EL (cell line): ENCODE measurements at places on chromosomes 3 and 15.

DNA sequence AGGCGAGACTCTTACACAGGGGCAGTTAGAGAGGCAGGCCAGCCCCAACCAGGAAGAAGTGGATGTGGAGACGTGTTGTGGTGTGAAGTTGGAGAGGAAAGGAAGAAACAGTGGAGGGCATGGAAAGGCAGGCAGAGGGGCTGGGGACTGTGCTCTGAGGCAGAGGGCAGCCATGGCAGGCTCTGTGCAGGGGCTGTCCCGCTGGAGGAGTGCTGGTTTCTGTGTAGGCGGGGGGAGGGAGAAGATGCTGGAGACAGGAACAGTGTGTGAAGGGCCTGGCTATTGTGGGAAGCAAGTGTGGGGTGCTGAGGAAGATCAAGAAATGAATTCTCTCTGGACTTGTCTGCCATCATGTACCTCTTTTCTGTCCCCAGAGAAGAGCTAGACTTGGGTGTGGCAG lies 21.0 kb downstream of the SNAPC5 start:
- DNase-seq: no peak

- DNase-seq: no peak
Measured at GRCh38 chr3:54131026-54131605, 8.8 kb downstream of the CACNA2D3 start.

DNA sequence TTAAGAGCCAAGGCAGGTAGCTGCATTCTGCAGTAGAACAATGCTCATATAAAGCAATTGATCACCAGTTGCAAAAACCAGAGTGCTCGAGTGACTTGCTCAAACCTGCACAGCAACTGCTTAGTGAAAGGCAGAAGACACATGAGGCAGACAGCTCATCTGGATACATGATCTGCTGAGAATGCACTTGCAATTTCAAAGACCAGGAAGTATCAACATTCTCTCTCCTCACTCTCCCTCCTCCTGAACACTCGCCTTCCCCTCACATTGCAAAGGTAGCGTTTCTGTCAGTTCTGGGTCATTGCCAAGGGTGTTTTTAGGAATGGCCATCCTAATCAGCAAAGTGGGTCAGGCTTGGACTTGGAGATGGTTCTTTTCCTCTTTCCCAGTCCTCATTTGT lies 61.0 kb downstream of the BFSP2 start:
- no peak for DNase-seq

DNA sequence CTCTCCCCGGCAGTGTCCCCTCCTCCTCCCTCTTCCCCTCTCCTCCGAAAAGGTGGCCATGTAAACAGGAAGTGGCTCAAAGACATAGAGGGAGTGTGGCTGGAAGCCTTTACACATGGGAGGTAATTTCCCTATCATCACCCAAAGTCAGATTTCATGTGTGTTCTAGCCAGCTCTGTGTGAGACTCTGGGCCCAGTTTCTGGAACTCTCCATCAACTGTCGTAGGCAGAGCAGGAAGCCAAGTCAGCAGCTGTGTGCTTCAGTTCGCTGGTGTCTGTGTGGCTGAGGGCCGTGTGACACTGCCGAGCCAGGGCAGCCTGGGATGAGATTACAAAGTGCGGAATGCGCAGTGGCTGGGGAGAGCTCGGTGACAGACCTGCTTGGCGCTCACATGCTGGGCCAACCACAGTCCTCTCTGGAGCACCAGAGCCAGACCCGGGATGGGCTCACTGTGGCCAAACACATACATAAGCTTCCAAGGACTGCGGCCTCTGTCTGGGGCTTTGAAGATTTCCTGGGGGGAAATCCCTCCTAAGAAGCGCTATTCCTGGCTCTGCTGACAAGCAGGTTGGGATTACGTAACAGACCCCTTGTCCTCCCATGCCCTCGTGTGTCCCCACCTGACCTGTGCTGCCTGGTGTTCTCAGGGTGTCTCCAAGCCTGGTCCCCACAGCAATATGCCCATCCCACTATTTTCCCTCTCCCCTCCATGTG lies 50.7 kb downstream of the UMPS start:
- DNase-seq: no peak

DNA sequence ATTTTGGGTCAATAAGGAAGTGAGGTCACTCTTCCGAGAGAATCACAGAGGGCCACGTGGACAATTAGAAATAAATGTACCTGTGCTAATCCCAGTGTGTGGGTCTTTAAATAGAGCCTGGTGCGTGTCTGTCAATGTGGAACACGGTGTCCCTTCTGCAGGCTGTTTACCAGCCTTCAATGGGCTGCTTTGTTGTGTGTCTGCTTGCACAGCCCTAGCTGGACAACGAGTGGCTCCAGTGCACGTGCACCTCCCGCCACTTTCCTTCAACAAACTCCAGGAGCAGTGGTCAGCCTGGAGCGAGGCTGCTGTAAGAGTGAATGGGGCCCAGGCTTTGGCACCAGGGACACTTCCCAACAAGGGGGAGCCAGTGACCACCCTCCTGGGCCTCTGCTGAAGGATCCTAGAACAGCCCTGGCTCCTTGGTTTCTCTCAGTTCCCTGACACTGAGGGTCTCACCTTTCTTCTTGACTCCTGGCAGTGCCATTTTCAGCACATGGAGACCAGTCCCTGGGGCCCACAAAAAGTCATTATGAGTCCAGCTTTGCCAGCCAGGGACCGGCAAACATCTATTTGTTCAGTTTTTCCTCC lies 76.1 kb downstream of the ISG20 start:
- DNase-seq: no peak

DNA sequence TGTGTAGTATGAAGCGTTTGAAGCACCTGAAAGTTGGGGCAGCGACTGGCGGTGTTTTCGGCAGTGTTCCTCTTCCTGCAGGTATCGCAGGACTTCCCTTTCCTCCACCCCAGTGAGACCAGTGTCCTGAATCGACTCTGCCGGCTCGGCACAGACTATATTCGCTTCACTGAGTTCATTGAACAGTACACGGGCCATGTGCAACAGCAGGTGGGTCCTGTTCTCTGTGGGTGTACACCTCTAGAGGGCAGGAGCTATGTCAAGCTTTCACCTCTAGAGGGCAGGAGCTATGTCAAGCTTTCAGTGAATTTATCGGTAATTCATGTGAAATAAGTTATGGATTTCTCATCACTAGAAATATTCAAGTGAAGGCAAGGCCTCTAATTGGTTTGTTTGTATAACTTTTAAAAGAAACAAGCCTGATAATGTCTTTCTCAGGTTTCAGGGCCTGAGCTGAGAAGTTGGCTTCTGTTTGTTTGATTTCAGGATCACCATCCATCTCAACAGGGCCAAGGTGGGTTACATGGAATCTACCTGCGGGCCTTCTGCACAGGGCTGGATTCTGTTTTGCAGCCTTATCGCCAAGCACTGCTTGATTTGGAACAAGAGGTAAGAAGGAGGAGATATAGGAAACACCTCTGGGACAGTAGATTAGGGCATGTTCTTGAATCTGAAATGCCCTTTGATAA lies 5.3 kb downstream of the TUBGCP4 start:
- peak; percentile 23 for DNase-seq

GRCh38 chr15:37397266-37398022 lies 297.1 kb upstream of the MEIS2 start:
- no peak for DNase-seq

DNA sequence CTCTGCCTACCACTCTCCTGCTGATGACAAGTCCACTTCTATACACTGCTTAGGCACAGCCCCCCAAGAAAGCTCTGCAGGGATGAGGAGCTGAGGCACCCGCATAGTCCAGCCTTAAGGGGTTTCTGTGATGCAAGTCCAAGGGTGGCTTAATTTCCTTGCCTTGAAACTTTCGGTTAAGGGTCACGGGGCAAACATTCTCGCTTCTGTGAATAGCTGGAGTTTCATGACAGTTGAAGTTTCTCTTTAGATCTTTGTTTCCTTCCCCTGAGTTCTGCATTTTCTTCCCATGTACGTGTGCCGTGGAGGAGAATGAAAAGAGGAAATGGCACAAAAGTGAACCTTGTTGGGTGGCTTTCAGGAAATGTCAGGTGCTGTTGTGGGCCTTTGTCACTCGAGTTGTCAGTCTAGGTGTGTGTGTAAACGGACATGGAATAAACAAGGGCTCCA lies 7.0 kb downstream of the GPR160 start:
- no peak for DNase-seq

DNA sequence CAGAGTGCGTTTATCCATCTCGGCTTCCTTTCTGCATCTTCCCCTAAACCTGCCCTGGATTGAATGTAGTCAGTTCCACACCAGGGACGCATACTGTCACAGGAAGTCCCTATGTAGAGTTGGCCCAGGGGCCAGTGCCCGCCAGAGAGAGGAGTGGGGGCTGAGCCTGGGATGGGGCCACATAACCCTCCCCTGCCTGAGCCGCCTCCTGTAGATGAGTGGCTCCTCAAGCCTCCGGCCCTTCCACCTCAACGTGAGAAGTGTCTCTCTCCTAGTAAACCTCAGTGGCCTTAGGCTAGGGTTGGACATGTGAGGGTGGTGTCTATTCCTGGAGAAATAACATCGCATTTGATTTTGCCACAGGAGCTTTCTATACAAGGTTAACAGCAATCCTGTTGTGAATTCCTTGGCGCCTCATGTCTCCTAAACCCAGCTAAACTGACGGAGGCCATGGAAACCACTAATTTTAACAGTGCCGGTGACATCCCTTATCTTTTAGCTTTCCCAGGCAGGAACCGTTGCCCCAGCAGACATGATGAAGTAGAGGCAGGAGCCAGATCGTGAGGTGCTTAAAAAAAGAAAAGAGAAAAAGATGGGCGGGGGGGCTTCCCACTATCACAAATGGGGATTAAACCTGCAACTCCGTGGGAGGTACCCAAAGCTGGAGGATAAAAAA lies 171.1 kb downstream of the CHDH start:
- no peak for DNase-seq

DNA sequence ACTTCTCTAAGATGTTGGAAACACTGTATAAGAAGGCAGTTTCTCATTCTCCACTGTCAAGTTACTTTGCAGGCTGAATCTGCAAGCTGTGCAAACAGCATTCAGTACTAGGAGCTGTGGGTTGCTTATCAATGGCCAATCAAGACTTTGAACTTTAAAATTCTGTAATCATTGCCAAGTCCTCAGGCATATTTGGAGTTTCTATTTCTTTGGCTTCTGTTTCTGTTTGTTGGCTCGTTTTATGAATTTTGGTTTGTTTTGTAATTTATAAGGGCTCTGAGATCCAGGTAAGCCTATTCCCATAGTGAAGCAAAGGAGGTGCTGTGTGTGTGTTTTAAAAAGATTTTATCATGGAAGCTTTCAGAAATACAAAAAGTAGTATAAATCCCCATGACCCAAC lies 32.1 kb downstream of the TLNRD1 start:
- no peak for DNase-seq
